ENCODE measurements at places on chromosomes 6 and 20. TPM values are rescaled to one million over a fixed set of nuclear protein-coding genes. Genes with fewer than 3 reads are reported as not detected.

Gene RGS17
- 3.8 TPM for total RNA-seq

DNA sequence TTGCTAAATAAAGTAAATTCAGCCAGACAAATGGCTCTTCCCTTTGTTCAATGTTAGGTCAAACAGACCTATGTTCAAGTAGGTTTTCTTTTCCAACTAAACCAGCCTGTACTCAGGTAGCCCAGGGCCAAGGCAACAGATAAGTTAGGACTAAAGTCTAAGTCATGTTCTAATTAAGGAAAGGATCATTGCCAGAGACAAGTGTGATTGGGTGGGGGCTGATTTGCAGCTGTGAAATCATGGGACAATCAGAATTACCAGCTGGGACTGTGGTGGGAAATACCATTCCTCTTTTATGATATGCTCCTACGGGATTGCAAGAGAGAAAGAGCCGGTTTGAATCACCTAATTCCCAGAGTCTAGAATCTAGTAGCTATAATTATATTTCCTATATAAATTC is 4.2 kb upstream of the FBXO30 start:
- H3K4me3 ChIP-seq: no peak overlapping the region
- no peak overlapping the region for H3K27ac ChIP-seq
- no peak for DNase-seq
- H3K4me1 ChIP-seq: no peaks in the 10 kb centered on the region

DNA sequence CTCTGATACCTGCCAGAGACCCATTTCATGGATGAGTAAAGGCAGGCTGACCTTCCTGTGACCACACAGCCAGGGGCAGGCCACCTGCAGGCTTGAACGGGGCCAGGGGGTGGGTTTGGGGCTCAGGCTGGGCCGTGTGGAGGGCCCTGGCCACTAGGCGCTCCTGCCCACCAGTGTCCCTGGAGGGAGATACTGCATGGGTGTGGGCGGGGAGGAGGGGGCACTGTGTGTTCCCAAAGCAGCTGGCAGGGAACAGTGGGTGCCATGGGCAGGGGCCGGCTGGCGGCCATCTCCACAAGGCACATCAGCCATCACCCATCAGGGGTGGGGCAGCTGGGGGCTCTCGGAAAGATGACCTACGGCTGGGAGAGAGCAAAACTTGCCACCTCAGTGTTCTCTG is 15.4 kb downstream of the SRC start:
- no peak overlapping the region for H3K4me3 ChIP-seq
- no peaks in the 10 kb centered on the region for H3K4me1 ChIP-seq
- peaks cover 16% of the 10 kb centered on the region for H3K36me3 ChIP-seq
- no peaks in the 10 kb centered on the region for H3K27me3 ChIP-seq
- DNase-seq: no peak
- H3K27ac ChIP-seq: no peak overlapping the region

- H3K27ac ChIP-seq: no peak overlapping the region
- H3K27me3 ChIP-seq: no peaks in the 10 kb centered on the region
- H3K36me3 ChIP-seq: no peaks in the 10 kb centered on the region
- no peaks in the 10 kb centered on the region for H3K4me1 ChIP-seq
Observed at GRCh38 chr6:52254731-52255378, 10.6 kb upstream of the IL17F start.

Gene BRD2
- 244 TPM for total RNA-seq

DNA sequence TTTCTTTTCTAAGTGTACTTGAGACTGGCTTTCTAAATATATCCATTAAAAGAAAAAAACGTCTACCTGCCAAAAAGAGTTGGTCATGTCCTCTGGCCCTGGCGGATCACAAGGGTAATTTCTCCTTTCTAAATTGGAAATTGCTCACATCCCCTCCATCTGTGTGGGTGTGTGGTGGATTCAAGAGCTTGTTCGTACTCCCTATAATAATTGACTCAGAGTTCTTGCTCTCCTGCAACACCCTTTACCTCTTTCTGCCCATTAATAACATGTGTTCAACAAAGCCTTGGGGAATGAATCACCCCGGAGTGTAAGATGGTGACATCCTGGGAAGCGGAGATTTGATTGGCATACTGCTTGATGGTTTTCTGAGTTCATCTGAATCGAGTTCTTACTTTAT is 263.8 kb downstream of the ALDH8A1 start:
- no peak overlapping the region for H3K4me3 ChIP-seq
- H3K27me3 ChIP-seq: no peaks in the 10 kb centered on the region
- H3K36me3 ChIP-seq: no peaks in the 10 kb centered on the region
- no peak overlapping the region for H3K27ac ChIP-seq
- H3K4me1 ChIP-seq: no peaks in the 10 kb centered on the region

Gene SPTLC3
- 0.42 TPM for total RNA-seq

Gene FNDC1
- total RNA-seq: 0.24 TPM

Gene TRIM15
- total RNA-seq: not detected

- H3K4me1 ChIP-seq: no peaks in the 10 kb centered on the region
- H3K27ac ChIP-seq: no peak overlapping the region
- DNase-seq: peak; percentile 16
- no peak overlapping the region for H3K4me3 ChIP-seq
- H3K27me3 ChIP-seq: no peaks in the 10 kb centered on the region
Observed at GRCh38 chr20:58553841-58554240, 38.6 kb upstream of the APCDD1L start.

Gene EEF1A2
- 27.4 TPM for total RNA-seq

GRCh38 chr20:60993433-60994044 is 258.5 kb upstream of the CDH4 start:
- no peaks in the 10 kb centered on the region for H3K36me3 ChIP-seq
- no peaks in the 10 kb centered on the region for H3K4me1 ChIP-seq
- H3K27me3 ChIP-seq: peaks cover 6% of the 10 kb centered on the region
- no peak overlapping the region for H3K27ac ChIP-seq
- no peak for DNase-seq
- H3K4me3 ChIP-seq: no peak overlapping the region

DNA sequence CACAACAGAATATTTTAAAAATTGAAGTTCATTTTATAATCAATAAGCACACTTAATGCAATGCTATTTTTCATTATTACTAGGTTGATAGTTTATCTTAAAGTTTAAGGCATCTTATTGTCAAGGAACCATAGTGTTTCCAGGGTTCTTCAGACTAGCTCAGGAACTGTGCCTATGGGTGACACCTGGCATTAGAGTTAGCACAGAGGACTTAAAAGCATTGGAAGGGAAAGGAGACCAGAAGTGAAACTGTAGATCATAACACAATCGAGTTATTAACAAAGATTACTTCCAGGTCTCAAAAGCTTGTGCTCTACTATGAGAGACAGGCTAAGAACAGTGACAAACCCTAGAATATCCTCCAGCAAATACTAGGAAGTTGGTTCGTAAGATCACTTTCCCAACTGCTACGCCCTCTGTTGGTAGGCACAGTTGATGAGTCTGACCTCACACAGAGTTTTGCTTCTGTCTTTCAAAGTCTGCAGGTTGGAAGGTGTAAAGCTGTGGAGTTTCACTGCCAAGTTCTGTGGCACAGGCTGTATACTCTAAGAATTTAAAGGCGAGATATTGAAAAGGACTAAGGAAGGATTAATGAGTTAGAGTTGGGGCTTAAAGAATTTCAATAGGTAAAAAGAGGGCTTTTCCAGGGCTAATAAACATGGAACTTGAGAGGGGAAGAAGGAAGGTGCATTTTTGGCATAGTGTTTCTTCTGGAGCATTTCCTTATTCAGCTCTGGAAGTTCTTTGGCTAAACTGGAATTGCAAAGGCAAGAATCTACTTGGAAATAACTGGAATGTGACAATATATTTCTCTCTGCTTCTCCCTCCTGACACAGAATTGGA is 531.3 kb upstream of the JAG1 start:
- H3K27me3 ChIP-seq: no peaks in the 10 kb centered on the region
- H3K36me3 ChIP-seq: no peaks in the 10 kb centered on the region
- peak; percentile 69 for DNase-seq
- no peaks in the 10 kb centered on the region for H3K4me1 ChIP-seq

DNA sequence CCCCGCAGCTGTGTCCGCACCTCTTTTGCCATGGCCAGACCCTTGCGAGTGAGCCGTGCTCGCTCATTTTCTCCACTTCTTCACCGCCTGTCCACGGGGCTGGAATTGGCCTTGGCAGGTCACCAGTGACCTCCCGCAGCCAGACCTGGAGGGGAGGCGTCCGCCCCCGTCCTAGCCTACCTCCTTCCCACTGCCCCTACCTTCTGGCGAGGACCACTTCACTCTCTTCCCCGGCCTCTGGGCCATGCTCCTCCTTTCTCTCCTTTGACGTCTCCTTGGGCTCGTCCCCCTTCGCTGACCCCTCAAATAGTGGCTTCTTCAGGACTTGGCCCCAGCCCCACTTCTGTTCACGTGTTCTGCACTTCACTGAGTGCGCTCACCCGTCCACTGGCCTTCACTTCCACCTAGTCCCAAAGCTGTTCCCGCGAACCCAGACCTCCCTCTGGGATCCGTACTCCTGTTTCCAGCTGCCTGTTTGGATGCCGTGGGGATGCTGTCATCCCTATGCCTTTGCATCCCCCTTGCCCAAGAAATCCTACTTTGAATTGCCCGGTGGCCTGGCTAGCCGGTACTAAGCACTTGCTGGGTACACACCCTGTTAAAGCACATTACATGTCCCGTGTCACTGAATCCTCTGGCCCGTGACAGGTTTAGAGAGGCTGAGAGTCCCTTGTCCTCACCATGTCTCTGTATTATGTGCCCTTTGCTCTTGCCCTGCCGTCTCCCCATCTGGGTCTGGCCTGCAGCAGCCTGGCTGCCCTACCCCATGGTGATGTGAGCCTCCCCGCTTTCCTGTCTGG is 33.0 kb downstream of the SPATA2 start:
- no peak overlapping the region for H3K4me3 ChIP-seq
- DNase-seq: no peak
- no peak overlapping the region for H3K27ac ChIP-seq
- H3K4me1 ChIP-seq: no peaks in the 10 kb centered on the region
- H3K27me3 ChIP-seq: no peaks in the 10 kb centered on the region

DNA sequence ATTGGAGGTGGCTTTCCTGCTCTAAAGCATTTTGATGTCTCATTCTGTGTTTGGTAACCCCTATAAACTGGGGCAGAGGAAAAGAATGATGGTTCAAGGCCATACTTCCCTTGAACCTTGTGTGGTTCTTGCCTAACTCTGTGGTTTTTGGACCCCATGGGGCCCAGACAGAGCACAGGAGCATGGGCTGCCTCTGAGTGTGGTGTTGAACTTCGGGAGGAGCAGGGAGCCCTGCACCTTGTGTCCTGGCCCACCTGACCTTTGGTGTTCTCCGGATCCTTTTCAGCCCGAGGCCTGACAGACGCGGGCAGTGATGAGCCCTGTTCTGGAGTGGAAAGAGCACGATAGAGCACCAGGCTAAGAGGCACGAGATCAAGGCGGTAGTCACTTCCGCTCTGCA is 18.8 kb downstream of the TMEM74B start:
- DNase-seq: no peak
- no peaks in the 10 kb centered on the region for H3K4me1 ChIP-seq
- no peak overlapping the region for H3K27ac ChIP-seq
- H3K4me3 ChIP-seq: no peak overlapping the region
- H3K36me3 ChIP-seq: peaks cover 82% of the 10 kb centered on the region

Gene EPPIN
- not detected for total RNA-seq

GRCh38 chr6:46042355-46042999 is 26.8 kb upstream of the CLIC5 start:
- H3K27ac ChIP-seq: no peak overlapping the region
- H3K36me3 ChIP-seq: no peaks in the 10 kb centered on the region
- H3K27me3 ChIP-seq: no peaks in the 10 kb centered on the region
- no peak overlapping the region for H3K4me3 ChIP-seq

Gene BMP6
- total RNA-seq: 0.61 TPM

GRCh38 chr20:25218492-25218891 is 23.0 kb downstream of the ENTPD6 start:
- H3K27me3 ChIP-seq: no peaks in the 10 kb centered on the region
- DNase-seq: no peak
- peaks cover 55% of the 10 kb centered on the region for H3K36me3 ChIP-seq
- H3K27ac ChIP-seq: no peak overlapping the region

Gene MLIP
- total RNA-seq: not detected
